ENCODE measurements at places on chromosomes 3 and 15.

GRCh38 chr3:99549957-99550603 lies 88.3 kb upstream of the COL8A1 start:
- no peak for DNase-seq

DNA sequence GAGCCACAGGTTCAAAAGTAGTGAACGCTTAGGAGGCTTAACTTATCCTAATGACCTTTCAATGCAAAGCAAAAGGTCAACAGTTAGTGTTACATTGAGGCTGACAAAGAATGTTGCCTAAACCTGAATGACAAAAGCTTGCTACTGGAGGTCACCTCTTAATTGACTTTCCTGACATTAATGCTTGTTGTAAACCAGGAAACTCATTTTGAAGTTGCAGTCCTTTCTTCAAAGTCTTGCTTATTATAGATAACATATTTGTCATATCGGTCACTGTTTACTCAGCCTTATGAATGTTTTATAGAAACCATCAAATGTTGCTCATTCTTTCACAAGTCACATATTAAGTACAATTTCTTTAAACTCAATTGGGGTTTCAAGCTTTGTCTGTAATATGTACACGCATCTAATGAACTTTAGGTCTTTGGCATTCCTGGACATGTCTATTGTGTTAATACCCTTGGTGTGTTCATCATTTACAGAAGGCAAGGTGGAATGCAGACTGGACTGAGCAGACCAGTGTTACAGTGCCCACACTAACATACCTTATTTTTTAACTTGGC lies 488.2 kb upstream of the NECTIN3 start:
- DNase-seq: no peak

DNA sequence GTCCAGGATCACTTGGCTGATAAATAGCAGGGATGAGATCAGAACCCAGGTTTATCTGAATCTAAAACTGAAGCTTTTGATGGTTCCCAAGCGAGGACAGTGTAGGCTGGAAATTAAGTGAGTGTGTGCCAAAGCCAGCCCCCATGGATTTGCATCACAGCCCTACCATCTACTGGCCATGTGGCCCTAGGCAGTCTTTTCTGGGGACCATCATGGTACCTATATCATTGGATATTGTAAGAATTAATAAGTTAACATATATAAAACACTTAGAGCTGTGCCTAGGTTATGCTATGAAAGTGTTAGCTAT lies 32.8 kb upstream of the SSR3 start:
- no peak for DNase-seq

- DNase-seq: no peak
Observed at GRCh38 chr3:188309437-188310269, 155.7 kb downstream of the LPP start.

DNA sequence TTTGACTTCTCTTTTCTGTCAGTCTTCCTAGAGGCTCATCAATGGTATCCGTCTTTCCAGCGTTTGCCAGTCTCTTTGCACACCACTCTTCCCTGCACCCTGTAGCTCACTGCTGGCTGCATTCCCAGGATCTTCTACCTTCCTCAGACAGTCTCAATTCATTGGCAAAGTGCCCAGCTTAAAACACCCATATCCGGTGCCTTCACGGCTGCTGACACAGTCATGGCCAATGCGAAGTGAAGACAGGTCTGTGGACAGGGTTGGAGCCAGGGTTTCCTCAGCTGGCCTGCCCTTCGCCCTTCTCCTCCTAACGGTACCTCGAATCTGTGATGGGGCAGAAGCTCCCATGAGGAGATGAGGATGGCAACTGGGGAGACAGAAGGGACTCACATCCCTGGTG lies 36.1 kb downstream of the PTH1R start:
- no peak for DNase-seq

DNA sequence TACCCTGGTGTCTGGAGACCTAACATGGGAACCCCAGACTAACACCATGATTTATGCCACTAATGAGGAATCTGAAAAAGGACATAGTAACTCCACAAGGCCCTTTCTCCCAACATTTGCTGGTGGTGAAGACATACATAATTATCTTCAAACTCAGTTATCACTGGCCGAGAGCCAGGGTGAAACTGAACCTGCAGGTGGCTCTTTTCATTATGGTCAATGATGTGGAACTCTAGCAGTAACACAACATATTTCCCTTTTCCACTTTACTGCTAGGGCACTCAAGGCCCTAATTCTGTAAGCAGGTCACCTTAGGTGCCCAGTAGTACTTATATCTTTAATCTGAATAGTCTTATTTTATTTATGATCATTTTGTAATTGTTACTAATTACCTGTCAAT lies 326.4 kb upstream of the SATB1 start:
- no peak for DNase-seq

DNA sequence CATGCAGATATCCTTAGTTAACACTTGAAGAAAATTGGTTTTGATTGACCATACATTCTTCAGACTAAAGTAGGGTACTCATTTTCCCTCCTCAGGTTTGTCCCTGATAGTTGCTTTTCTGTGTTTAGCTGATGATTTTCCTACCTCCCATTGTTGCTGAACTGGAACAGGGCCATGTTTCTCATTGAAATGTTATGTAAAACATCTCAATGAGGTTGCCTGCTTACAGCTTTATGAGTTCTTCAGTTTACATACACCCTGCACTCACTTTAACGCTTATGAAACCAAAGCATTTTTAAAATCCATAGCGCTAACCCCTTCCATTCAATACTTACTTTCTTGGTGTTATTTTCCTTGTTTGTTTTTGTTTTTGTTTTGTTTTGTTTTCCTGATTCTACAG lies 61.9 kb downstream of the HMG20A start:
- DNase-seq: no peak

DNA sequence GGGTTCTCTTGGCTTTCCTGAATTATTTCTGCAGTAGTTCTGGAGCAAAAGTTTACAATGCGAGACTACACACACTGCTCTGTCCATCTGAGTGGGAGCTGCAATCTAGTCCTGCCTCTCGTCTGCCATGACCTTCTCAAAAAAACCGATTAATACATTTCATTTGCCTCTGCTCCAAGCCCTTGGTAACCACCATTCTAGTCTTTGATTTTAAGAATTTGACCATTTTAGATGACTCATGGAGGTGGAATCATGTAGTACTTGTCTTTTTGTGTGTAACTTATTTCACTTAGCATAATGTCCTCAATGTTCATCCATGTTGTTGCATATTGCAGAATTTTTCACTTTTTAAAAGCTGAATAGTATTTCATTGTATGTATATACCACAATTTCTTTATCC lies 356.9 kb downstream of the SV2B start:
- no peak for DNase-seq

- no peak for DNase-seq
Observed at GRCh38 chr3:85881833-85882393, 923.1 kb downstream of the CADM2 start.

GRCh38 chr15:74270854-74271520 lies 34.9 kb downstream of the CCDC33 start:
- DNase-seq: no peak

DNA sequence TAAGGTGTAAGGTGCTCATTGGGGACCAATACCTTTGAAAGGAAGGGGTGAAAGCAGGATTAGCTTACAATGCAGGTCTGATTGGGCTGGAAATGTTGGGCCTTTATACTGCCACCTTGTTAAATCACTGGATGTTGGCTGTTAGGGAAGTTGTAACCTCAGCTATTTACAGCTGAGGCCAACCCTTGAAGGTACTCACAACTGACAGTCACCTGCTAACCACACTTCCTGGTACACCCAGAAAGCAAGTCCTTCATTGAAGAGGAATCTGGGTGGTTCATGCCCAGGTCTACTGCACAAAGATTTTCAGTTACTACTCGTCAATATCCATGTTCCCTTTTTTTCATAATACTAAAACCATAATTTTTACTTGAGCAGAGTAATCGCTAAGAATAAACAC lies 65.4 kb upstream of the CLDN18 start:
- no peak for DNase-seq

DNA sequence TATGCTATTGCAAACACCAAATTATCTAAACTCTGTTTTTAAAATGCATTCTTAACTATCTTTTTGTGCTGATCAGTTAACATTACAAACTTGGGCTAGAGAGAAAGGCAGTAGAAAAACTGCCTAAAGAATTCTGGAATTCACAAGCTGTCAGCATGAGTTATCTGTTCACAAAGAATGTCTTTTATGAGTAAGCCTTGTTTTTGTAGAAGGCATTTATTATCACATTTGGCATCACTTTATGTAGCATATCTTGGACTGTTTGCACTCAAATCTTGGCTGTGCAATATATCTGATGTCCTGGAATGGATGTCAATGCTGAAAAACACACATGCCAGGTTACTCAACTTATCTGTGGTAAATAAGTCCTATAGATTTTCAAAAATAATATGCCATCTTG lies 15.5 kb upstream of the BCHE start:
- no peak for DNase-seq

GRCh38 chr3:72155391-72156064 lies 370.6 kb upstream of the PROK2 start:
- no peak for DNase-seq

DNA sequence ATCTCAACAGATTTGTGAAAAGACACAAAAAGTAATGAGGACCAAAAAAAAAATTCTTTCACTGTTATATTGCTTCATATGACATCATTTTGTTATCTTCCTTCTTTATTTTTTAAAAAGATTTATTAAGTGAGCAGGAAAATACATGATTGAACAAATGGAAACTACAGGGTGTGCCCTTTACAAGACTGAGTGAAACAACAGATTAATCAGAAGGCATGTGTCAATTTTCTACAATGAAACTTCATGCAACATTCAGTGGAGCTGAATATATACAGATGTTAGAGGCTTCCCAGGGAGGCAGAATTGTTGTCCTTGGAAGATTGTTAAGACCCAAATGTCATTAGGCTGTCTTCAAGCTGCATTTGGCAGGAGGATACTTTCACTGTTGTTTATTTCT lies 28.4 kb upstream of the SLC2A2 start:
- DNase-seq: no peak

- DNase-seq: no peak
Observed at GRCh38 chr15:35305031-35305550, 220.0 kb upstream of the NANOGP8 start.

GRCh38 chr15:52232327-52232726 lies 41.1 kb upstream of the GNB5 start:
- DNase-seq: no peak

GRCh38 chr3:147419781-147420224 lies 10.6 kb downstream of the ZIC1 start:
- no peak for DNase-seq

DNA sequence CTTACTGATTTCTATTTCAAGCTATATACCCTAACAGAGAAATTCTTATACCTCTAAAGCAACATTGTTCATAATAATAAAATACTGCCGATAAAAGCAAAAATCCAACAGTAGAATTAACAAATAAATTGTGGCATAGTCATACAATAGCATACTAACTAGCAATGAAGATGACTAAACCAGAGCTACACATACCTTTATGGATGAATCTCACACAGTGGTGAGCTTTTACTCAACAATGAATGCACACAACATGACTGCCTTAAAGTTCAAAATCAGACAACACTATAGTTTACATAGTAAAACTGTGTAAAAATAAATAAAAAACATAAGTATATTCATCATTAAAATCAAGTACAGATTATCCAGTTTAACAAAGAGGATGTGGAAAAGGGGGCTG lies 99.1 kb downstream of the NR1I2 start:
- no peak for DNase-seq

GRCh38 chr15:91183596-91183995 lies 83.5 kb downstream of the SV2B start:
- DNase-seq: no peak

- DNase-seq: no peak
Observed at GRCh38 chr3:163538387-163538786, 1539.9 kb downstream of the SI start.

- no peak for DNase-seq
Observed at GRCh38 chr15:100725121-100726069, 123.0 kb downstream of the ASB7 start.

- no peak for DNase-seq
Observed at GRCh38 chr3:184663756-184664155, 48.1 kb downstream of the MAGEF1 start.

DNA sequence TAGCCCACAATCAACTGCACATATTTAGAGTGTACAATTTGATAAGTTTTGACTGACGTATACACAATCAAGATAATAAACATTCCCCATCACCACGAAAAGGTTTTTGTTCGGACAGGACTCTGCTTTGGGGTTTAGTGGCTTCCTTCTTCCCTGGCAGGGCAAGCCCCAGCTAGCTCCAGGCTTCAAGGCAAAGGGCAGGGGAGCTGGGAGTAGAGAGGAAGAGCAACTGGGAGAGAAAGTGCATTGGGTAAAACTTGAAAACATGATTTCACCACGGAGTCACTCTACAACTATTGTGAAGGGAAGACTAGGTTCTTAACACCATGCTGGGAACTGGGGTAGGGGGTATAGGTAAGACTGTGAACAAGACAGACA lies 185.1 kb upstream of the UBE2E1 start:
- DNase-seq: no peak

- DNase-seq: no peak
Observed at GRCh38 chr15:96359616-96360521, 29.4 kb downstream of the NR2F2 start.

- no peak for DNase-seq
Observed at GRCh38 chr3:139476348-139476747, at the start of gene RBP2. TSS of gene RBP2 (minus strand) at chr3:139476516. CDS start at chr3:139476459, 57 bp downstream.

DNA sequence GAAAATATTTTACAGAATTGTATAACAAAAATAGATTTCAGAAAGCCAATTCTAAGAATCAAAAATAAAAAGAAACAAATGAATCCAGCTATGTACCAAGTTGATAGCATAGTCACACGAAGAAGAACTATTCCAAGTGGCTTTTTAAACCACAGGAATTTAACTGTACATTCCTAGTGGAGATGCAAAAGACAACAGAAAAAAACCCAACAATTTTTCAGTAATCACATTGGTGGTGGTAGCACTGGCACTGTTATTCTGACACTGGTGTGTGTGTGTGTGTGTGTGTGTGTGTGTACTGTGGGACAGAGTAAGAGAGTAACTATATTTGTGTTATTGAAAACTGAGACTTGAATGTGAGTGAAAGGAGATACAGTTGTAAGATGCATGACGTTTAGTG lies 9.1 kb downstream of the BFSP2 start:
- DNase-seq: no peak

- no peak for DNase-seq
Observed at GRCh38 chr3:127424766-127425504, 137.1 kb upstream of the PRR20G start.

- no peak for DNase-seq
Observed at GRCh38 chr3:82067420-82067819, 306.0 kb upstream of the GBE1 start.

GRCh38 chr3:123618076-123618708 lies 33.3 kb upstream of the HACD2 start:
- no peak for DNase-seq

GRCh38 chr3:171673951-171674350 lies 136.3 kb downstream of the PLD1 start:
- DNase-seq: no peak

DNA sequence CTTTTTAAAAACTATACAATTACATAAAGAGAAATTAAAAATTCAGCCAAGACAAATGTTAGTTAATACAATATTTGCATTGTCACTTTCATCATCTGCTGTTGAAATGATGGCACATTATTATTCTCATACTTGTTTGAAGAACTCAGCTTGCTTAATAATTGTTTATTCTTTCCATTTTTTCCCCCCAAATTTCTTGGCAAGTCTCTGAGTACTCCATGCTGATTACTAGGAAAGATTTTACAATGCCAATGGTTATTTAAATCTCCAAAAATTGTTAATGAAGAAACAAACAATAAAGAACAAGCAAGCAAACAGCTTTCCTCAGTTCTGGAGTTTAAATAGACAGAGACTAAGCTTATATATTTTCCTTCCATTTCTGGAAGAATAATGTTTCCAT lies 15.1 kb upstream of the STXBP5L start:
- no peak for DNase-seq
